ENCODE measurements at places on chromosomes 13 and 19. TPM values are rescaled to one million over a fixed set of nuclear protein-coding genes. Genes with fewer than 3 reads are reported as not detected.

DNA sequence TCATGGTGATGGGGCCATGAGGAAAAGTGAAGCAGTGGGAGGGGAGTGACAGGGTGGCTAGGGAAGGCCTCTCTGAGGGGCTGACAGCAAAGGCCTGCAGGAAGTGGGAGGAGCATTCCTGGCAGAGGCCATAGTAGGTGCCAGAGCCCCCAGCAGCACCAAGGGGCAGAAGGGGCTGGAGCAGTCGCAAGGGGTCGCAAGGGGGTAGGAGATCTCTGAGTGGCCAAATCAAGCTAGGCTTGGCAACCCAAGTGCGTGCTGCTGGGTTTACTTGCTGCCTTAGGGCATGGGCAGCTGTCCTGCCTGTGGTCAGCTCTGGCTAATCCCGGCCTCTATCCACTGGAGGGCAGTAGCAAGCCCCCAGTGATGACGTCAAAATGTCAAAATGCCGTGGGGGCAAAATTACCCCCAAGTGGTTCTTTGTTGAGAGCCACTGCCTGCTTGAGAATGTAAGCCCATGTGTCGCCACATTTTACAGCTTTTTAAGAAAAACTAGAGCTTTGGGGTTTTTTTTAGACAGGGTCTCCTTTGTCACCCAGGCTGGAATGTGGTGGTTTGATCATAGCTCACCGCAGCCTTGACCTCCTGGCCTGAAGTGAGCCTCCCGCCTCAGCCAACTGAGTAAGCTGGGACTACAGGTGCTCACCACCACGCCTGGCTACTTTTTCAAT, 11.8 kb downstream of the CCDC97 start:
- no peak for DNase-seq

GRCh38 chr19:39277598-39277997, 9.4 kb downstream of the IFNL2 start:
- no peak for DNase-seq

DNA sequence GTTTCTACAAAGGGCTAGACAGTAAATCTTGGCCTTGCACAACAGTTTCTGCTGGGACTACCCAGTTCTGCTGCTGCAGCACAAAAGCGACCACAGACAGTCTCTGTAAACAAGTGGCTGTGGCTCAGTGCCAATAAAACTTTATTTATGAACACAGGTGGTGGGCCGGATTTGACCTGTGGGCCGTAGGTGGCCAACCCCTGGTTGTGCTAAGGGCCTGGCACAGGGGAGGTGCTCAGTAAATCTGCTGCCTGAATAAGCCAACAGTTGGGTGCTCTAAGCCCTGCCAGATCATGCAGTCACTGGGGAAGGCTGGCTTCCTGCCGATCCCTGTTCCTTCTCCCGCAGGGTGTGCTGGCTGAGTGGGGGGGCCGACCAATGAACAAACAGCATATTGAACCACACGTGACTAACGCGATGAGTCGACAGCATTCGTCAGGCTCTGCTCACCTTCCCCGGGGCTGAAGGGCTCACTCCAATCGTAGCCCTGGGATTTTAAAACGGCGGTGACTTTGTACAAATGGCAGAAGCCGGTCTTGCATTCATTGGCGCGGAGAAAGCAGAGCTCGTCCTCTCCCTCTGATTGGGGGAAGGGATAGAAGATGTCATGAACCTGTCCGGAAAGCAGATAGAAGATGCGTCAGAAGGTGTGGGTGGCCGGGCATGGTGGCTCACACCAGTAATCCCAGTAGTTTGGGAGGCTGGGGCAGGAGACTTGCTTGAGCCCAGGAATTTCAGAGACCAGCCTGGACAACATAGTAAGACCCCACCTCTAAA, 24.3 kb upstream of the MYDGF start:
- DNase-seq = no peak

GRCh38 chr13:77028202-77028601, 1.2 kb upstream of the FBXL3 start:
- DNase-seq = no peak

ZNF442 gene
- 0.81 TPM for total RNA-seq

MBD3L2 gene
- total RNA-seq = not detected

SIGLEC6 gene
- total RNA-seq = 0.32 TPM

B3GNT8 gene
- 0.24 TPM for total RNA-seq

MYH14 gene
- 0.25 TPM for total RNA-seq
